ENCODE measurements at places on chromosomes 12 and 14.

- DNase-seq = no peak
These were observed 378.3 kb downstream of the CCER1 start for GRCh38 chr12:90576707-90577106.

DNA sequence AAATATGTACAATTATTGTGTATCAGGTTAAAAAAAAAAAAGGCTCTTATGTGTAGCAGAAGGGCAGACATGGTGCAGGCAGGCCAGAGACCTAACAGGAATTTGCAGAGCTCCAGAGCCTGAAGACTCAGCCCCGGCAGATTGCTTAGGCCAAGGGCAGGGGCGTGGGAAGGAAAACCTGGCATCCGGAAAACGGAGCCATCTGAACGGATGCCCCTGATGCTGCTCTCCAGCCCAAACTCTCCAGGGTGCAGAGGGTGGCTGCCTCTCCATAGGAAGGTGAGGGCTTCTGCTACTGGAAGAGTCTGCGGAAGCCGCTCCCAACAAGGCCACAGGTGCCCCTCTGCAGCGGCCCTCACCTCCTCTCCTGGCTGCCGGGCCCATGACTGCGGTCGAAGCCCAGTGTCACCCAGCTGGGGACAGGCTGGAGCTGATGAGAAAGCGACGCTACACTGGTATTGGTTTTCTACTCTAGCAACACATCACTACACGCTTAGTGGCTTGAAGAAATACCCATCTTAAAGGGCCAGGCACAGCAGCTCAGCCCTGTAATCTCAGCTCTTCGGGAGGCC is 19.4 kb downstream of the ACADS start:
- DNase-seq = no peak

DNA sequence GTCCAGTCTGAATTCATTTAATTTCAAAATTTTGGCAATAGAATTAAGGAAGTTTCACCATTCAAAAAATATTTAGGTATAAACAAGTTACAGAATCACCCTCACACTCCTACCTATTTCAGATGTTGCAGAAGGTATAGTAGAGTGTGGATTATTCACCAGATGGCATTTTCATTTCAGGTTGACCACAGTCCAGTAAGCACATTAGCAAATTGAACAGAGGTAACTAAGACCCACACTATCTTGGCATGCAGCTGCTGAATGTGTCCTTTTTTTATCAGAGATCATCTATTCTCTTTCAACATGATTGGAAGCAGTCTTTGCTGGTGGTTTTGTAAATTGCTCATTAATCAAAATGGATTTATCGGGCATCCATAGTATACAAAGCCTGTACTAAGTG is 151.8 kb upstream of the GARIN6 start:
- DNase-seq = no peak

GRCh38 chr12:98420461-98420860 is 94.9 kb upstream of the TMPO start:
- no peak for DNase-seq

DNA sequence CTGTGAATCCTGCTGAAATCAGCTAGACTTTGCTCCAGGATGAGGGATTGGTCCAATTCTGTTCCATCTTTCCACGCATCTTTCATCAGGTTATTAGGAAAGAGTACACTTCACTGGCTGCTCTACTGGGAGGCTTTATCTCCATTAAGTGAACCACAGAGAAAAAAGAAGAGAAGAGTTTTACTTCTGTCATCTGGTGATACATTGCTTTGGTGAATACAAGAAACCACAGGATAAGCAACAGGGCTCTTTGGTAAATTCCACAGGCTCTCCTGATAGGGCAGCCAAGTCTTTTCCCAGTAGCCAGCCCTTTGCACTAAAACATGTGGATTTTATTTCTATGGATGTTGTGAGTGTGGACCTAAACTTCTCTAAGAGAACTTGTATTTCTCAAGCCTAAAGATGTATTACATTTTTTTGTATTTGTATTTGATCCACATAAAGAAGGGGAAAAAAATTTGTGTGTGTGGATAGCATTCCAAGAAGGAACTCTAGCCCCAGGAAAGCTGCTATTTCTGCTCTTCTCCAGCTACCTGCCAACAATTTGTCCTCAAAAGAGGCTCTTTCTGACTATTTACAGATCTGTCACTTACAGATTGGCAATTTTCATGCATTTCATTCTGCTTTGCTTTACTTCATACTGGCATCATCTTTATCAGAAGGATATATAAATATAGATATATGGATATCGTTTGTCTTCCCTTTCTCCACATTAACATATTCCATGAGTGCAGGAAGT is 1117.6 kb upstream of the TMEM132C start:
- DNase-seq = no peak

DNA sequence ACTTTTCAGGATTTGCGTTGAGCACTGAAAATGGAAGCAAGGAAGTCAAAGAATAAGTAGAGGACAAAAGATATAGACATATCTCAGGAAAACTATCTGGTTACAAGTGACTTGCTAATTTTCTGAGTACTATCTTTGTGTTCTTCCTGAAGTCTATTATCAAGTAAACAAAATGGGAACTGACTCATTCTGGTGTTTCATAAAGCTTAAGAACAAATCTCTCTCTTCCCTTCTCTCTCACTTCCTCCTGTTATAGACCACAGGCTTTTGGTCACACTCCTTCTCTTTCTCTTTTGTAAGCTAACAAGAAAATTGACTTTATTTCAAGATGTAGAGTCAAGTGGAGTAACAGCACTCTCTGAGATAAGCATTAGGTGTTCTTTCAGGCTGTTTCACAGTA is 406.6 kb upstream of the SYT1 start:
- DNase-seq = no peak

DNA sequence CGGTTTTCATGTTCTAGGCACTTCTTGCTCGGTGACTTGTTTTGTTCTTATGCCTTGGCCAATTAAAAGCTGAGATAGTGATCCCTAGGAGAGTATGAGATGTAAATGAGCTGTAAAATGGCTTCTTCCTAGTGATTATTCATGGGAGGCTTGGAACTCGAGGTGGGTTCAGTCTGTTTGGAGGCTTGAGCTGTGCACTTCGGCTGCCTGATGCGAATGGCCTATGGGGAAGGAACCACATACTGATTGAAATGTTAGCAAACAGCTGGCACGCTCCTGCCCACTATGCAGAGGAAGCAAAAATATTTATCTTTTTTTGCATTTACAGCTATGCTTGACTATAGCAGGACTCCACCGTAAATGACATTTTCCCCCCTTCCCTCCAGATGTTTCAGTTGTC is 75.5 kb downstream of the PLXNC1 start:
- no peak for DNase-seq

DNA sequence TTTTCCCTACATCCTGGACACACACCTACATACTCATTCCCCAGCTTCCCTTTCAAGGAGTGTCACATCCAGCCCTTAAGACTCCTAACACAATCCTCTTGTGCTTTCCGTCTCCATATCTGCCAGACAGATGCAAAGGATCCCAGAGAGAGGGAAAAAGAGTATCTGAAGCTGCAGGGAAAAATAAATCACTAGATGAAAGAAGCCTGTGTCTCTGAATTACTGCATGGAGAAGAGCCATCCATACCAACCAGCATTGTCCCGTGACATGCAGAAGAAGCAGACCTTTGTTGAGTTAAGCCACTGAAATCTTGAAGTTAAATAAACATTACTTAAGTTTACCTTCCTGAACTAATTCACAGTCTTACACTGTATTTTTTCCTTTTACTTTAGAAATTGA is 54.6 kb downstream of the GTF2A1 start:
- DNase-seq = no peak

DNA sequence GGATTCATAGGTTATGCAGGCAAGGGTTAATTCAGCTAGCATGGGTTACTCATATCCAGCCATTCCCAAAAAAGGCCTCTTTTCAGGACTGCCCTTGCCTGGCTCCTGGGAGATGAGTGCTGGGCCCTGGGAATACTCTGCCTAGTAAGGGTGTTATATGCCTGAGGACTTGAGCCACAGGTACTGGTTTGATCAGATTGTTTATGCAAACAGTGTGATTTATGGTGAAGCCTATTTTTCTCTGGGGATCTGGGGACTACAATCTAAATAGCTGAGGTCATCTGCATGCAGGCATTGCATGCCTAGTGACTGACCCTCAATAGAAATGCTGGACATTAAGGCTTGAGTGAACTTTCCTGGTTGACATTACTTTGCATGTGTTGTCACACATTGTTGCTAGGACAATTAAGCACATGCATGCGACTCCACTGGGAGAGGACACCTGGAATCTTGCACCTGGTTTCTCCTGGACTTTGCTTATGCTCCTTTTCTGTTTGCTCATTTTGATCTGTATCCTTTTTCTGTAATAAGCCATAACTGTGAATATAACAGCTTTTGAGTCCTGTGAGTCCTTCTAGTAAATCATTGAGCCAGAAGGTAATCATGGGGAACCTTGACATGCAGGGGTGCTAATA is 73.0 kb downstream of the RAD51B start:
- DNase-seq = no peak

GRCh38 chr14:23512156-23512555 is 39.4 kb downstream of the ZFHX2 start:
- no peak for DNase-seq

GRCh38 chr14:74927225-74927624 is 4.2 kb upstream of the RPS6KL1 start:
- no peak for DNase-seq

GRCh38 chr12:111838353-111838752 is 3.7 kb upstream of the MAPKAPK5 start:
- no peak for DNase-seq

DNA sequence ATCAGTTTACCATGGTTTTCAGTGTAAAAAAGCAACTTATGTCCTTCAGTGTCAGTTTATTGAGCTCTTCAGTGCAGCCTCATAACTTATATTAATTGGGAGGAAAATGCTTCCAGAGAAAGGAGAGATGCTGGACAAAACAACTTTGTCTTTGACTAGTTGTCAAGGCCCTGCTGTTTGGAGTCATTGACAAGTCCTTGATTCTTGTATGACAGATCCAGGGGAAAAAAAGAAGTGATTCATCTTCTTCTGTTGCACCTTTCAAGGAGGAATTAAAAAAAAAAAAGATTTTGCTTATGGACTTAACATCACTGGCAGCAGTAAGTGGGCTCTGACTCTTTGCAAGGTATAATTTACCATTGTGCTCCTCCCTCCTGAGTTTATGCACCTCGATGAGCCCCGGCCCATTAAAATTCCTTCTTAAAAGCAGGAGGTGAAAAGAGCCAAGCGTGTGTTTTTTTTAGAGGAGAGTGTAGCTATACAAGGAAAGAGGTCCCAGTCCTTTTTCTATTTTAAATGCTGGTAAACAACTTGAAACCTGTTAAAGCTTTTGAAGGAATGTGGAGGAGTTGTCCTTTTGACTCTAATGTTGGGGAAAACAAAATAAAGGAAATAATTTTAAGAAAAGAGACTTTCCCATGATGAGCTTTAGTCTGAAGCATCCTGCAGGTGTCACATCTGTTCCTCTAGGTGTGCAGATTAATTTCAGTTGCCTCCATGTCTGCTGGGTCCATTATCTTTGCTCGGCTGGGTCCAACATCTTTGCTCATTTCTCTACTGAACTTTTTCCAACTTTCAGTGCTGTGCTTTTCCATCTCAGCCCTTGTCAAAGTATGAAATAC is 431.6 kb downstream of the RAD51B start:
- DNase-seq = no peak

All from T-helper 17 cell (primary cell).